Purkinje cell (primary cell): ENCODE measurements at places on chromosomes 11 and 22. TPM values are rescaled to one million over a fixed set of nuclear protein-coding genes. Genes with fewer than 3 reads are reported as not detected.

Gene MOV10L1
- polyA plus RNA-seq, result 1.6 and 1.9 TPM in 2 replicates

Gene C11orf87
- polyA plus RNA-seq, result 216 and 251 TPM in 2 replicates

Gene OR2AG1
- polyA plus RNA-seq, result 0.15 and 0.17 TPM in 2 replicates

Gene SYNGR1
- 16.2 and 23.8 TPM in 2 replicates for polyA plus RNA-seq

Gene PLCB3
- polyA plus RNA-seq, result 6.8 and 9.9 TPM in 2 replicates

Gene ANO1
- polyA plus RNA-seq, result 28.8 and 38.3 TPM in 2 replicates

Gene HBD
- polyA plus RNA-seq, result not detected in 2 replicates

Gene RFPL1
- not detected in 2 replicates for polyA plus RNA-seq

Gene MRPL21
- polyA plus RNA-seq, result 213 and 239 TPM in 2 replicates

Gene C1QTNF5
- not detected in 2 replicates for polyA plus RNA-seq

Gene UNC93B1
- polyA plus RNA-seq, result not detected in 2 replicates

Gene OR56A4
- not detected in 2 replicates for polyA plus RNA-seq
